Thoracic aorta (tissue), 2 donors: ENCODE measurements at places on chromosomes 3 and 15.

- no peak for DNase-seq
These were observed 9.8 kb downstream of the SMAD6 start for GRCh38 chr15:66711862-66712261.

- DNase-seq, result no peak
These were observed 30.8 kb downstream of the LRRC28 start for GRCh38 chr15:99282121-99282520.

DNA sequence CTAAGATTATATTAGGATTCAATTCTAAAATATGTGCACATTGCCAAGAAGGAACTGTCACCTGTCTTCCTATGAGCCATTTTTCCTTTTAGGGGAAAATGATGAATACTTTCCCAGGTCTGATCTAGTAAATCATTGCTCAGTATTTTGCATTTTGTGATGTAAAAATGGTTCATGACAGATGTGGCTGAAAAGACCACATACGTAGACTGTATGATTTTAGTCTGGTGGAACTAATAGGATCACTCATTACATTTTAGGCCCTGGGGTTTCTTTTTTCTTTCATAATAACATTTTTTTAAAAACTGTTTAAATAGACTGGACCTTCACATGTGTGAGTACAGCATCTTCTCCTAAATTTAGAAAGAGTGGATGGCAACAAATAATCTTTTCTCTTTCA lies 201.7 kb upstream of the MLF1 start:
- DNase-seq, result no peak

DNA sequence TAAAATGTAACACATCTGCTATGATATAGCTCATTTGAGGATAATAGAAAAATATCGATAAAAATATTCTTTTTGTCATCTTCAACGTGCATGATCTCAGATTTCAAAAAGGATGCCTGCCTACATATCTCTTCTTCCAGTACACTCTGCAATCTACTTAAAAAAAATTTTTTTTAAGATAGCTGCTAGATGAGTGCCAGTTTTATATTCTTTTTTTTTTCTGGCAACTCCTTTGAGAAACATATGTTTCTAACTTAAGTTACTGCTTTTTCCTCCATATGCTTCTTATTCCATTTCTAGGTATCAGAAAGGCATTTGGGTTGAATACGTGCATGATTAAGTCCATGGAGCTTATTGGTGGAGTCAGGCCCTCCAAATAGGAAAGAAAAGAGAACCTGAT lies 160.4 kb downstream of the PPM1L start:
- no peak for DNase-seq

- DNase-seq, result no peak
These were observed 340.8 kb downstream of the LRRC3B start for GRCh38 chr3:26963361-26963743.

DNA sequence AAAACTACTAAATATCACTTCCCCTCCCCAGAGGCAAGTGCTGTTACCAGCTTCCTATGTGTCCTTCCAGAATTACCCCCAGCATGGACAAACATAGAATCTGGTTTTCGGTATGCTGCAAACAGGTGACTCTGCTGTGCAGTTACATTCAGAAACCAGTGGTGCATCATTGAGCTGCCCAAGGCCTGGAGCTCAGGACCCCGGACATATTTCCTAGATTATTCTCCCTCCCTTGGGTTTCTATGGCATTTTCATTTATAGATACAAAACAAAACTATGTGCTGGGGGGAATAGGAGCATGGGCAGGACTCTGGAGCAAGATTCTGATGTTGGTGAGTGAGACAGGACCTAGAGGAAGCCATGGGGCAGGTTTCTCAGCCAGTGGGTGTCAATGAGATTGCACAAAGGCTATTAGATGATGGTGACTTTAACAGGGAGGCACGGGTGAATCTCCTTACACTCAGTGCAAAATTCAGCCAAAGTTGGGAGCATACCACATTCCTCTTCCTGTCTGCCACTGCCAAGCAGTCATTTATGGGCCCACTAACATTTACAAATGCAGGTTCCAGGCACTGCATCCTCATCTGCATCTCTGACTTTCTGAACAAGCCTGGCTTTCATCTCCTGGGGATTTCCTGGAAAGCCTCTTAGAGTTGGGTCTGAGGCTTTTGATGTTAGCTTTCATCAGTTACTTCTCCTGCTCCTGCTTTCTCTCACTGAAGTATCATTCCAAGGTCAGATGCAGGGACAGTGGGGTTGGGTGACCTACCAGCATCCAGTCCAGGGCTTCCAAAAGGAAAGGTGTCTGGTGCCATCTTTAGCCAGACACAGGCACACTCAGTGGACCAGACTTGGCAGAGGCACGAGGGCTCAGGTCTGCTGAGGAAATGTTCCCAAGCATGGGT lies 44.5 kb downstream of the CMTM7 start:
- no peak for DNase-seq

GRCh38 chr3:22959593-22959992 lies 243.5 kb upstream of the UBE2E2 start:
- DNase-seq, result no peak

DNA sequence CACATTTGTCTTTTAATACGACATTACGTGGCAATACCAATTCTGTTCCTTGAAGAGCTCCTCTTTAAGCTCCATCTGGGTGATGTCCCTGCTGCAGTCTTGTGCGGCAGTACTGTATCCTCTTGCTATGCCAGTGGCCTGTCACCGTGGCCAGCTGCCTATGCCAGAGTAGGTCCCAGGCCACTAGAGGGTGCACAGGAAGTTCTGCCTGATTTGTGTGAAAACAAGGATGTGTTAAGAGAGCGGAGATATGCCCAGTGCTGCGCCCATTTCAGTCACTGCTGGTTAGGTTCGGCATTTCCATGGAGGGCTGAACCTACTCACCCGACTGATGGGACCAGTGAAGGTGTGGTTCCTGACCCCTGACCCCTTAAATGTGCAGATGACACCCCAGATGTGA lies 25.2 kb downstream of the NIPA1 start:
- no peak for DNase-seq

- DNase-seq, result no peak
These were observed 90.0 kb downstream of the GAP43 start for GRCh38 chr3:115713284-115713683.

- DNase-seq, result no peak
These were observed 74.8 kb downstream of the AQP9 start for GRCh38 chr15:58212909-58213526.
